ENCODE measurements at places on chromosomes 7 and 10. TPM values are rescaled to one million over a fixed set of nuclear protein-coding genes. Genes with fewer than 3 reads are reported as not detected.
A peak's percentile ranks its signal among the peaks of the same experiment; 100 is the strongest.

The EIF4EBP2 gene
- 37.8 TPM for total RNA-seq

DNA sequence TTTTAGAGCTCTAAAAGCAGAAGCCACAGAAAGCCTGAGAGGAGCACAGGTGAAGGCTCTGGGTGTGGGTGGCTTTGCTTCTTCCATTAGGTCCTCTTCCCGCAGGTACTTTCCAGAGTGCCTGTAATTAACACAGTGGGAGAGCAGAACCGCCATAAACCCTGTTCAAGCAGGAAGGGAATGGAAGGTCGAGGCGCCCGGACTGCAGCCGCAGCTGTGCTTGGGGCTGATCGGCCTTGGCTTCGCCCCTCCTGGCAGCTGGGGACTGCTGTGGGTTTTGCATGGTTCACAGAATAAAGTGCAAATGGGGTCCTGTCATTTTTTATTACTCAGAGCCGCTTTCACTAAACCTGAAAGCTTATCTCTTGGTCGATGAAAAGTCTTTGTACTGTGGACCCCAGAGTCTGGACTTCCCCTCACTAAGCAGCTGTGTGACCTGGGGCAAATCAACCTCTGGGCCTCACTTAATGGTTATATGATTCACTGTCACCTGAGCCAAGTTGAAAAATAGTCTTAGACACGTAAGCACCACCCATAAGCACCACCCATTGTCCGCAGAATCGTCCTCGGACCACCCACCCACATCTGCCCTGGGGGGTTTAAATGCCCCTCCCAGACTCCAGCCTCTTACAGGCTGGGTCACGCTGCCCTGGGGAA lies 100.9 kb downstream of the XRCC2 start:
- DNase-seq = peak; percentile 19

DNA sequence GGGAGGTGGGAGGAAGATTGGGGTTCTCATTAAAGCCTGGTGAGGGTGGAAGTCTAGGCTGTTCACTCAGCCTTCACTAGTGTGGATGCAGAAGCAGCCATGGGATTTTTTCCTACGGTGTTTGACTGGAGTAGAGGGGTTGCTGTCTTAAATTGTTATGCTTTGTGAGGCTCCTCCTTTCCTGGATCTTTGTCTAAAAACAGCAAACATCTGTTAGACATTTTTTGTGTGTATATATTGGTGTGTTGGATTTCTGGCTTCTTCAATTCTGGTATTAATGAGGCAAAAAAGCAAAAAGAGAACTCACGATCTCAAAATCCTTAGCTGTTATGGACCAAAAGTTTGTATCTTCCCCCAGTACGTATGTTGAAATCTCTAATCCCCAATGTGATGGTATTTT lies 28.2 kb downstream of the MEOX2 start:
- no peak for DNase-seq

GRCh38 chr7:11327633-11328032 lies 354.0 kb downstream of the PHF14 start:
- no peak for DNase-seq

DNA sequence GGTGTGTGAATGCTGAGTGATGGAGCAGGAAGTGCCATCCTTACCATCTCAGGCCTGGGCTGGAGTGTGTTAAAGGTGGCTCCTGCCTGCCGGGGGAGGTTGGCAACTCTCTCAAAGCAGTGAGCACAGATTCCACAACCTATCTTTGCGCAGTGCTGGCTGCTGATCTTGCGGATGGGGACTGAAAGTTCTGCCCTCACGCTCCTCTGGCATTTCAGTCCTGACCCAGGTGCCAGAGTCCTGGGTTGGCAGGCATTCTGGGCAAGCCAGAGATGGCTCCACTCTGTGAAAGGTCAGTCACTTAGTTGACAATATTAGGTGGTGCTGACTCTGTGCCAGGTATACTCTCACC lies 315.5 kb downstream of the RPS24 start:
- DNase-seq = no peak

- DNase-seq = no peak
Measured at GRCh38 chr10:5442990-5443370, 30.6 kb downstream of the NET1 start.

DNA sequence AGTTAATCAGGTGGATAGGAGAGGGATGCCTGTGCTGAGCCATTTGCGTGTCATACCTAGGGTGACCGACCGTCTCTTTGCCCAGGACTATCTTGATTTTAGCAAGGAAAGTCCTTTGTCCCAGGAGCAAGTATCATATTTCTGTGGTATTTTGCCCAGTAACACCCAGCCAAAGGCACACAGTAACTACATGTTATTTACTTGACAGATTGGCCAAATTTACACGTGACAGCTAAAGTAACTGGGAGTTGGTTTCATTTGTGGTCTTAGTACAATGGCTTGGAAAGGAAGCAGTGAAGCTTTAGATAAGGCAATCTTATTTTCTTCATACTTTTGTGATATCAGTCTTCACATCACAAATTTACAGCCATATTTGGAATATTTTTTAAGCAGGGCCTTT lies 142.1 kb downstream of the JCAD start:
- no peak for DNase-seq

The ACTL6B gene
- not detected for total RNA-seq

The ANKRD61 gene
- total RNA-seq = not detected

- DNase-seq = no peak
Measured at GRCh38 chr10:36423821-36424248, 701.6 kb upstream of the ANKRD30A start.

GRCh38 chr10:52313256-52313932 lies 687 bp upstream of the DKK1 start:
- no peak for DNase-seq

The CAMK2G gene
- total RNA-seq = 42.7 TPM

DNA sequence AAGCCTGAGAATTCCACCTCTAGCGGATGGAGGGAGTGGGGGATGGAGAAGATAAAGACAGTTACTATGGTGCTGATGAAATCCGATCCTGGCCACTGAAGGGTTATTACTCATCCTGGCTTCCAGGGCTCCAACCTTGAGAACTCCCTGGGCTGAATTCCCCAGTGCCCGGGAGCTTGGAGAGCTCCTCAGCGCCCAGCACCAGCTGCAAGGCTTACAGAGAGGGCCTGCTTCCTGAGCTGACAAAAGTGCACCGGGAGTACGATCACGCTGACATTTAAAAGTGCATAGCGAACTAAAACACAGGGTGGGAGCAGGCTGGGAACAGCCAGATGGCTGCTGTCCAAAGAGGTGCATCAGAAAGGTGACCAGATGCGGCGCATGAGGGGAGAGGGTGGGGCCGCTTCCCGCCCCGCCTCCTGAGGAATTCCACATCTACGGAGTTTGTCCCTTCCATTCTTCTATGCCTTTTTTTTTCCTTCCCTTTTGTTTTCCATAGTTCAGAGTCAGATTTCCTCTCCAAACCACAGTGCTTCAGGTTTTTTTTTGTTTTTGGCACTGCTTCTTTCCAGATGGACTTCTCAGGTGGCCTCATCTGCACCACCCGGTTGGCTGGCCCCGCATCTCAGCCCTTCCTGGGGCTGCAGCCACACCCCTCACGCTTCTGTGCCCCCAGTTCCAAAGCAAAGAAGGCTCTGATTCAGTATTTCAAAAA lies 62.4 kb upstream of the MKRN1 start:
- DNase-seq = no peak

GRCh38 chr10:123103944-123104343 lies 31.8 kb upstream of the HMX3 start:
- DNase-seq = no peak

- DNase-seq = no peak
Measured at GRCh38 chr10:58698777-58699356, 186.2 kb downstream of the BICC1 start.

- DNase-seq = peak; percentile 79
Measured at GRCh38 chr10:101014230-101014884, 14.7 kb downstream of the LZTS2 start.

The ADAM22 gene
- total RNA-seq = 2.0 TPM

DNA sequence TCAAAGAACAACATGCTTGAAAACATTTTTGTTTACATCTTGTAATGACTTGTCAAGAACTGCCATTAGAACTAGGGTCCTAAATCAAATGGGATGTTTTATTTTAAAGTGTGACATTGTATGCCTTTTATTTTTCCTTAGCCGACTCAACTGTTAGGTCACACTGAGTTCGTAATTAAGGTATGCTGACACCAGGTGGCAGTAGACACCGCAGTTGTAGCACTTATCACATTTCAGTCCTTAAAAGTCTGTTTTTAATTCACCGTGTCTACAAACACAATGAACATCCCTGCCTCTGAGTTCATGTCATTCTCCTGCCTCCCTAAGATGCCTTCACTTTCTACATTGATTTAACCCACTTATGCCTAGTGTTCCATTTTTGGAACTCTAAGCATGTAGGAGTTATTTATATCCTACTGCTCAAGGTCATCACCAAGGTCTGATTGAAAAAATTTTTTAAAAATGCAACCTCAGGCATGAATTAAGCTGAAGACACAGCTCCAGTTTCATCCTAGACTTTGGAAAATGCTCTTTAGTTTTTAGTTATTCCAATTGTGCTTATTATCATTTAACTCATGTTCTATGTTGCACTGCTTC lies 186.1 kb downstream of the BMPER start:
- no peak for DNase-seq

DNA sequence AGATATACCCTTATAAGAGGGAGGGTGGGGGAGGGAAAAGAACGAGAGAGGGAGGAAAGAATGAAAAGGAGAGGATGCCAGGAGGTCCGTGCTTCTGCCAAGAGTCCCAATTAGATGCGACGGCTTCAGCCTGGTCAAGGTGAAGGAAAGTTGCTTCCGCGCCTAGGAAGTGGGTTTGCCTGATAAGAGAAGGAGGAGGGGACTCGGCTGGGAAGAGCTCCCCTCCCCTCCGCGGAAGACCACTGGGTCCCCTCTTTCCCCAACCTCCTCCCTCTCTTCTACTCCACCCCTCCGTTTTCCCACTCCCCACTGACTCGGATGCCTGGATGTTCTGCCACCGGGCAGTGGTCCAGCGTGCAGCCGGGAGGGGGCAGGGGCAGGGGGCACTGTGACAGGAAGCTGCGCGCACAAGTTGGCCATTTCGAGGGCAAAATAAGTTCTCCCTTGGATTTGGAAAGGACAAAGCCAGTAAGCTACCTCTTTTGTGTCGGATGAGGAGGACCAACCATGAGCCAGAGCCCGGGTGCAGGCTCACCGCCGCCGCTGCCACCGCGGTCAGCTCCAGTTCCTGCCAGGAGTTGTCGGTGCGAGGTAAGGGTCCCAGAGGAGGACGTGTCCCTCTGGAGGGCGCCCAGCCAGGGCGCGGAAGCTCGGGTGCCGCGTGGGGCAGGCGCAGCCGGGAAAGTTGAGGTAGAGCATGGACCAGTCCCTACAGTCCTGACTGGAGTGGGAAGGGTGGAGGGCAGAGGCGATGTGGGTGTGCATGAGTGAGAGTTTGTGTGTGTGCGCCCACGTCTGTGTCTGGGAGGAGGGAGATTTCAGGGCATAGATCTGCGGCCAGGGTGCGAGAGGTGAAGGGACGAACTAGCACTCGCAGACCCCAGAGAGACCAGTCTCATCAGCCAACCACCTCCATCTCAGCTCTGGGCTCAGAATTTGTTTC lies 844 bp downstream of the GRM3 start:
- DNase-seq = no peak

DNA sequence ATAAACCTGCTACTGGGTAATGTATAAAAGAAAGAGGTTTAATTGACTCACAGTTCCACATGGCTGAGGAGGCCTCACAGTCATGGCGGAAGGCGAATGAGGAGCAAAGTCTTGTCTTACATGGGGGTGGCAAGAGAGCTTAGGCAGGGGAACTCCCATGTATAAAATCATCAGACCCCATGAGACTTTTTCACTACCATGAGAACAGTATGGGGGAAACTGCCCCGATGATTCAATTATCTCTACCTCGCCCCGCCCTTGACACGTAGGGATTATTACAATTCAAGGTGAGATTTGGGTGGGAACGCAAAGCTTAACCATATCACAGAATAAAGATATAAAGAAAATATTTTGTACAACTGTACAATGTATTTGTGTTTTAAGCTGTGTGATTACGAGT lies 39.4 kb upstream of the PLCE1 start:
- DNase-seq = no peak

GRCh38 chr7:26954951-26955350 lies 90.6 kb upstream of the SKAP2 start:
- no peak for DNase-seq

DNA sequence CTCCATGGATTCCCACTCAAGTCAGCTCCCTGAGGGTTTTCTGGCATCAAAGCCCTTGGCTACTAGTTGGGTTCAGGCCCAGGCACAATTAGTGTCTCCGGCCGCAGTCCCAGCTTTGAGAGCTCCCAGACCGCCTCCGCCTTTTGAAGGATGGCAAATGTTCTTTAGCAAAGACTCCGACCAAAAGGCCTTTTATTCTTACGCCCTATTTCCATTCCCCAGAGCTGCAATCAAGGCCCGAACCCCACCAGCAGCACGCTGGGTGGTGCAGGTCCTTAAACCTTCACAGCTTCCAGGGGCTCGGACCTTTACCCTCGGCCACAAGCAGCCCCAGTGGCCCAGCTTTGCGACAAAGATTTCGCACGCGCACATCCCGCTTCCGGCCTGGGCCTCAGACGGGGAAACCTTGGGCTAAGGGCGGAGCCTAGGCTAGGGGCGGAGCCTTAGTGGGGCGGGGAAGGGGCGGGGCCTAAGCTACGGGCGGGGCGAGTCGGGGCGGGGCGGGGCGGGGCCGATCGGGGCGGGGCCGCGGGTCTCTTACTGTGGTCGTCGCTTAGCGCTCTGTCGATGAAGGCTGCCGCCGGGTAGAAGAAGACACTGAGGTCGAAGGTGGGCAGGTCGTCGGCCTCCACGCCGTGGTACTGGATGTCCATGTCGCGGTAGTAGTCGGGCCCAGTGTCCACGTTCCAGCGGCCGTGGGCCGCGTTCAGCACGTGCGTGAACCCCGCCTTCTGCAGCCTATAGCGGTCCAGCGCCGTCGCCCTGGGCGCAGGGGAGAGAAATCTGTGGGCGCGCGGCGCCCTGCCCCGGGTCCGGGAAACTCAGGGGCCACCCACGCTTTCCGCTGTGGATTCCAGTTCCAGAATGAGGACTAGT lies 68.0 kb upstream of the SAMD8 start:
- peak; percentile 42 for DNase-seq

GRCh38 chr7:49074538-49074937 lies 150.2 kb downstream of the CDC14C start:
- DNase-seq = no peak

DNA sequence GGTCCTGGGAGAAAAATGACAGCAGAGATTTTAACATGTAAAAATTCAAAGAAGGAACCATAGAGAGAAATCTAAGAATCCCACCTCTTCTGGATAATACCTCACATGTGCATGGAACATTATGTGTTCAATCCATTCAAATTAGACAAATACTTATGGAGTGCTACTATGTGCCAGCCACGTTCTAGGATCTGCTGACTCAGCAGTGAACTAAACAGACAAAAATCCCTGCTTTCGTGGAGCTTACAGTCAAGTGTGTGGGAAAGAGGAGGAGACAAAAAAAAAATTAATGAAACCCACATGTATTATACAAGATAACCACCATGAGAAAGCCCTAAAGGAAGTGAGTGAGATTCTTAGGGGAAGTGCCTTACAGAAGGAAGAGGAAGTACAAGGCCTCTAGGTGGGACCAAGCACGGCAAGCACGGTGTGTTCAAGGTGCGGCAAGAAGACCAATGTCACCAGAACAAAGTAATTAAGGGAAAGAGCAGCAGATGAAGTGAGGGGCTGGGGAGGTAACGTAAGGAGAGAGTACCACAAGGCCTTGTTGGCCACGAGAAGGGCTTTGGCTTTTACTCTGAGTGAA lies 71.0 kb downstream of the SLC25A13 start:
- peak; percentile 7 for DNase-seq

GRCh38 chr7:30879139-30880124 lies 32.2 kb upstream of the AQP1 start:
- no peak for DNase-seq

The LGI1 gene
- not detected for total RNA-seq
